ENCODE measurements at places on chromosomes 3 and 15. TPM values are rescaled to one million over a fixed set of nuclear protein-coding genes. Genes with fewer than 3 reads are reported as not detected.

Gene ARPP21
- total RNA-seq: not detected

Gene C2CD4A
- 0.14 TPM for total RNA-seq

Gene LMAN1L
- total RNA-seq: 1.1 TPM

Gene ZBED2
- total RNA-seq: 517 TPM

Gene CFAP100
- not detected for total RNA-seq

Gene SLITRK3
- total RNA-seq: not detected

Gene ZNF660
- 0.23 TPM for total RNA-seq

Gene GXYLT2
- total RNA-seq: not detected

Gene SLC38A3
- total RNA-seq: not detected

Gene SERINC4
- 0.61 TPM for total RNA-seq

Gene ARRDC4
- total RNA-seq: 0.66 TPM

Gene CKMT1A
- total RNA-seq: not detected

Gene CHDH
- 0.47 TPM for total RNA-seq

Gene CPN2
- total RNA-seq: not detected

Gene PARP9
- 70.1 TPM for total RNA-seq

Gene ADPRH
- total RNA-seq: 3.4 TPM

Gene BHLHE40
- total RNA-seq: 228 TPM

Gene TRH
- not detected for total RNA-seq

Gene GPR149
- total RNA-seq: not detected

Gene ALG1L2
- total RNA-seq: 0.64 TPM

Gene TMEM266
- total RNA-seq: not detected

Gene MYO9A
- total RNA-seq: 13.1 TPM

Gene CYP8B1
- total RNA-seq: not detected

Gene TNFSF10
- total RNA-seq: 32.7 TPM

Gene VWA5B2
- total RNA-seq: not detected

Gene ANKRD34C
- total RNA-seq: not detected

Gene TLE3
- total RNA-seq: 82.9 TPM

Gene SPINT1
- 6.9 TPM for total RNA-seq

Gene TRIM42
- not detected for total RNA-seq

Gene KLHL40
- not detected for total RNA-seq

Gene HIGD2B
- 0.68 TPM for total RNA-seq

Gene GRM2
- total RNA-seq: 0.16 TPM

Gene BRPF1
- 37.0 TPM for total RNA-seq

Gene GCHFR
- 72.6 TPM for total RNA-seq

Gene SLC28A2
- not detected for total RNA-seq

Gene MYZAP
- not detected for total RNA-seq

Gene TTLL13
- total RNA-seq: 0.49 TPM

Data from activated naive CD4-positive, alpha-beta T cell treated with anti-CD3 and anti-CD28 coated beads, Interleukin-2, amount 50 U/mL, for 72 hours (primary cell).